Activated CD8-positive, alpha-beta memory T cell treated with anti-CD3 and anti-CD28 coated beads for 4 hours (primary cell): ENCODE measurements at places on chromosomes 7 and 10.

- no peak for DNase-seq
These were observed 75.1 kb upstream of the PTPRZ1 start for GRCh38 chr7:121797657-121798452.

- DNase-seq, result no peak
These were observed 11.5 kb upstream of the SNX13 start for GRCh38 chr7:17951742-17952254.

DNA sequence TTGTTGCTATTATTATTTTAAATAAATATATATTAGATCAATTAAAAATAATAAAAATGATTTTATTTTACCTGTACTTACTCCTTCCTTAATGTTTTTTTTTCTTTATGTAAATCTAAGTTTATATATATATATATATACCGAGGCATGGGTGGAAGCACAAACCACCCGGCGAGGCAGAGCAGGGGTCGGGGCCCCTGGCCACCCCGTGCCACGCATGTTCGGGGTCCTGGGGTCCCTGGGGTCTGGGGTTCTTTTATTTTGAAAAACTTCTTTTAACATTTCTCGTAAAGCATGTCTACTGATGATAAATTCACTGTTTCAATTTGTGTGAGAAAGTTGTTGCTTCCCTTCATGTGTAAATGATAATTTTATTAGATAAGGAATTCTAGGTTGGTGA lies 976.1 kb downstream of the REEP3 start:
- DNase-seq, result no peak

- DNase-seq, result no peak
These were observed 83.0 kb upstream of the WAC start for GRCh38 chr10:28449926-28450325.

DNA sequence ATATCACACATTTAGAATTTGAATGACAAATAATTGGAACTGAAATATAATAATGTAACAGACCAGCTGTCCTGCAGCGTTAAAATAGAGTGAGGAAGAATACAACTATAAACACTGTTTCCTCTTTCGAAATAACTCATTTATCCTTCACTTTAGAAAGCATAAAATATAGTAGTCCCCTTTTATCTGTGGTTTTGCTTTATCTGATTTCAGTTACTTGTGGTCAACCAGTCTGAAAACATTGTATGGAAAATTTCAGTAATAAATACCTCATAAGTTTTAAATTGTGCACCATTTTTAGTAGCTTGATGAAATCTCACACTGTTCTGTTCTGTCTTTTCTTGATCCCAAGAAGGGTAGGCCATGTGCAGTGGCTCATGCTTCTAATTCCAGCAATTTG lies 31.7 kb downstream of the POLR1F start:
- DNase-seq, result no peak

- no peak for DNase-seq
These were observed 89.3 kb downstream of the ZMYND11 start for GRCh38 chr10:224571-224970.

DNA sequence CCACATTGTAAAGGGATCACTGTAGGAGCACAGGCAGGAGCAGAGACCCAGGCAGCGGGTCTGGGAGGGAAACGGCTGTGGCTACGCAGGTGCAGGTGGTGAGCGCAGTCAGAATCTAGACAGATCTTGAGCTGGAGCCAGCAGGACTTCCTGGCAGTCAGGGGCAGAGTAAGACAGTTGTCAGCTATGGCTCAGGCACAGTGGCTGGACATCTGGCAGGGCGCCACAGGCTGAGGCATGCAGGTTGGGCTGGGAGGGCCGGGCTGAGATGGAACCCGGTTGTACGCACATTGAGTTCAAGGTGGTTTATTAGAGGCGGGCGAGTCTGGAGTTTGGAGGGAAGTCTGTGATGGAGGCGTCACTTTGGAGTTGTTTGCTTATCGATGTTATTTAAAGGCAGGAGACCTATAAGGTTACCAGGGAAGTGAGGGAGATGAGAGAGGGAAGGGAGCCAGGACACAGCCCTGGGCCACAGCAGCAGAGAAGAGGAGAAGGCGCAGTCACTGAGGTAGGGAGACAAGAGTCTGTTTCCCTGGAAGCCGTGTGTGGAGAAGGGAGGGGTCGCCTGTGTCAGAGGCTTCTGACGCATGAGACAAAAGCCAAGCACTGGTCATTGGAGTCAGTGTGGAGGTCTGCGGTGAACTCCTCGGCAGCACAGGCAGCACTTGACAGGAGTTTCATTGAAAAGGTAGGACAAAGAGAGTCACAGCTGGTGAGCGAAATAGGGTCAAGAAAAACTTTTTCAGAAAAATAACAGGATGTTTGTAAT lies 73.8 kb downstream of the LANCL2 start:
- DNase-seq, result no peak
